ENCODE measurements at places on chromosomes 6 and 20.

DNA sequence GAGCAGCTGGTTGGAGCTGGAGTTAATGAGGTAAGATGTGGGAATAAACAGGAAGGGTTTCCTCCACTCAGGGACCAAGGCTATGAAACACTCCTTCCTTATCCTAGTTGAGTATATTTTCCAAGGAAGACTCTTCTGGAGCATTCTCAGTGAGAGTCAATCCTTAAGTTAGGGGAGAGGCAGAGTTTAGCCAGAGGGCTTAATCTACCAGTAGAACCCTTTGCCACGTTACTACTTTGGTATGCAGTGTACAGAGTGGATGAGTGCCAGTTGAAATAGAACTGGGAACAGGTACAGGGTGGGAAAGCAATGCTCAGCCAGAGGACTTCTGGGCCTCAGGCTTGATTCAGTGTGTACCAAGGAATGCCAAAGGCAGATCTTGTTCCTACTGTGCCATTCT is 114.3 kb downstream of the UBE3D start:
- DNase-seq, result no peak

- no peak for DNase-seq
Observed at GRCh38 chr20:23047001-23047737, 2.3 kb downstream of the THBD start.

DNA sequence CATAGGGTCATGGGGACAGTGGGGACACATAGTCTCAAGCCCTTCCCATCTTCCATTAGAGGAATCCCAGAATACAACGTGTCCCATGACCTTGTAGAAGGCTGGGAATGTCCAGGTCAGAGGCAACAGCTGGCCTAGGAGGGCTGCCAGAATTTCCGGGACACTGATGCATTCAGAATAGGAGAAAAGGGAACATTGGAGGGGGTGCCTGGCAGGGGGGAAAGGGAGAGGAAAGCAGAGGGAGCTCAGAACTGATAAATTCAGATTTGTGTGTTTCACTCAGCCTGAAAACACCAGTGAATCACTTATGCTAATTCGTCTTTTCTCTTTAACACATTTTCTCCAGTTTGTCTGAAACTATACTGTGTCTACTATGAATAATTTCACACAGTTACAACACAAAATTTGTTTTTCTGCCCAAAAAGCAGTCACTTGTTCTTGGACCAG is 35.5 kb upstream of the BMP2 start:
- peak; percentile 62 for DNase-seq

- DNase-seq, result no peak
Observed at GRCh38 chr20:57474205-57474604, 50.7 kb downstream of the CTCFL start.
